ENCODE measurements at places on chromosomes 16 and 17.

GRCh38 chr16:51440131-51440889 lies 289.2 kb upstream of the SALL1 start:
- DNase-seq = no peak

DNA sequence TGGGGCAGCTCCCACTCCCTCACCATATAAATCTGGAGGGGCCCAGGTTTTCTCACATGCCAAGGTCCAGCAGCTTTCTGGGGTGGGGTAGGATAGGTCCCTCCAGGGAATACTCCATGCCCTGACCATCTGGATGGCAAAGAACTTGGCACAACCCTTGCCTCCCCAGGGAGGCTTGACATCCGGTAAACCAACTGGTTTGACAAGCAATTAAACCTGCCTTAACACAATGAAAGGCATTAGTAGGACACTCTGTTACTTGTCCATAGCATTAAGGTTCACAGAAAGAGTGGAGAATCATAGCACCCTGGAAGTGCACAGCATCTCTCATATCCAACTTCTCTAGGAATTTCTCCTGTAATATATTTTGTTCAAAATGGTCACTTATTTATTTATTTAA lies 63.9 kb upstream of the MAF start:
- no peak for DNase-seq

- DNase-seq = no peak
Observed at GRCh38 chr17:78538033-78538776, 39.0 kb downstream of the DNAH17 start.

DNA sequence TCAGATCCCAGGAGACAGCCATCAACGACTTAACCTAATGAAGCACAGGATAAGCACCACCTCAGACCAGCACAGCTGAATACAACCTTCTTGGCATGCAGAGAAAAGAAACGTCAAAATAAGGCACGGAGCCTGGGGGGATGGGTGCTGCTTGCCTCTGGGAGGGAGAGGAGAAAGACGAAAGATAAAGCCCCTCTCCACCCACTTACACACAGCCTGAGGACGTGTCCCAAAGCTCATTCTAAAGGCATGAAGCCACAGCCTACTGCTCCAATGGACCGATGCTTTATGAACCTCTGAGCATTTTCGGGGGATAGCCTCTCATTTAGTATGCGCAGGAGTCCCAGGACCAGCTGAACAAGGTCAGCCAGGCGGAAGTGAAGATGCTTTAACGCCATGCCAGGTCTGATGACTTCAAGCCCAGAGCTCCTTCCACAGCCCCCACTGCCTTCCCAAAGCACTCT lies 31.1 kb downstream of the ST3GAL2 start:
- no peak for DNase-seq

- DNase-seq = no peak
Observed at GRCh38 chr16:4561596-4561995, 5.5 kb downstream of the C16orf96 start.

GRCh38 chr17:77596491-77597417 lies 361.7 kb upstream of the TNRC6C start:
- DNase-seq = no peak

DNA sequence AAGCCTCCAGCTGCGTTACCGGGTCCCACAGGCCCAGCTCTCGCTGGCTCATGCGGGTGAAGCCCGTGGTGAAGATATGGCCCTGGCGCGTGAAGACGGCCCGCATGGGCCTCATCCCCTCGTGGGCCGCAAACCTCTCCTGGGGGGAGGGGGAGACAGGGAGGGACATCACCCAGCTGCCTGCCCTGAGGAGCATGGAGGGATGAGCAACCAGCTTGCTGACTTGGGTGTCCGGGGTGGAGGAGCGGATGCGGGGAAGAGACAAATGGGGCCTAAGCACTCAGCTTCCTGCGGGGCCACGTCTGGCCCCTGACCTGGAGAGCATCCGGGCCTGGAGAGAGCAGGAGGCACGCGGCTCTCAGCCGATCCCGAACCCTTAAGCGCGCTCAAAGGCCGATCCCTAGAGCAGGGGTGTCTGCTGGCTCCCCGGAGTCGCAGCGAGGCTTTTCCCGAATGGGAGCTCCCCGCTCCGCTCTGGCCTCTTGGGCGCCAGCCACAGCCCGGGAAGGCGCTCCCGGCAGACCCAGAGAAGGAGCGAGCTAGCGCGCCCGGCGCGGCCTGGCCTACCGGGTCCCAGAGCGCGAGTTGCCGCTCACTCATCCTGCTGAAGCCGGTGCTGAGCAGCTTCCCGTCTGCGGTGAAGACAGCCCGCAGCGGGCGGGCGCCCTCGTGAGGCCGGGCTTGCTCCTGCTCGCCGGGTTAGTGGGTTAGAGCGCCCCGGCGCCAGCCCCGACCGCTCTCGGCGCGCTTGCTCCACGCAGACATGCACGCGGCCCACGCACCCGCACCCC lies 5.0 kb downstream of the CORO6 start:
- peak; percentile 16 for DNase-seq

- DNase-seq = no peak
Observed at GRCh38 chr17:75611851-75612429, 21.3 kb upstream of the SMIM5 start.

GRCh38 chr17:58338841-58339754 lies 10.5 kb upstream of the TSPOAP1 start:
- DNase-seq = no peak

- DNase-seq = no peak
Observed at GRCh38 chr16:72123426-72123825, 29.8 kb downstream of the DHX38 start.

DNA sequence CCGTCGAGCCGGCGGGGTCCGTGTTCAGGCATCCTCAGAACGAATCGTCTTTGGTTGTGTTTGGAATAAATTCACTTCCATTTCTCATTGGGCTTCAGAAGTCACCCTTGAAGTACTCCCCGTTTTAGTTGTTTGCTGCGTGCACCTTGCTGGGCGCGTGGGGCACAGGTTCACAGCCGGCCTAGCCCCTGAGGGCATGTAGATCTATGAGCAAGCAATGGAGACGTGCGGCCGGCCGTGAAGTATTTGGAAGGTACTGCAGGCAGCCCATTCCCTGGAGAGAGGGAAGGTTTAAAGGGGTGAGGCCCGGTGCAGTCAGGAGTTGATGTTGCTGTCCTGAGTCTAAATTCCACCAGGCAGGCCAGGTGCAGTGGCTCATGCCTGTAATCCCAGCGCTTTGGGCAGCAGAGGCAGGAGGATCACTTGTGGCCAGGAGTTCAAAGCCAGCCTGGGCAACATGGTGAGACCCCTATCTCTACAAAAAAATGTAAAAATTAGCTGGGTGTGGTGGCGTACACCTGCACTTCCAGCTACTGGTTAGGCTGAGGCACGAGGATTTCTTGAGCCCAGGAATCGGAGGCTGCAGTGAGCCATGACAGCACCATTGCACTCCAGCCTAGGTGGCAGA lies 714 bp downstream of the ACSF3 start:
- DNase-seq = no peak

DNA sequence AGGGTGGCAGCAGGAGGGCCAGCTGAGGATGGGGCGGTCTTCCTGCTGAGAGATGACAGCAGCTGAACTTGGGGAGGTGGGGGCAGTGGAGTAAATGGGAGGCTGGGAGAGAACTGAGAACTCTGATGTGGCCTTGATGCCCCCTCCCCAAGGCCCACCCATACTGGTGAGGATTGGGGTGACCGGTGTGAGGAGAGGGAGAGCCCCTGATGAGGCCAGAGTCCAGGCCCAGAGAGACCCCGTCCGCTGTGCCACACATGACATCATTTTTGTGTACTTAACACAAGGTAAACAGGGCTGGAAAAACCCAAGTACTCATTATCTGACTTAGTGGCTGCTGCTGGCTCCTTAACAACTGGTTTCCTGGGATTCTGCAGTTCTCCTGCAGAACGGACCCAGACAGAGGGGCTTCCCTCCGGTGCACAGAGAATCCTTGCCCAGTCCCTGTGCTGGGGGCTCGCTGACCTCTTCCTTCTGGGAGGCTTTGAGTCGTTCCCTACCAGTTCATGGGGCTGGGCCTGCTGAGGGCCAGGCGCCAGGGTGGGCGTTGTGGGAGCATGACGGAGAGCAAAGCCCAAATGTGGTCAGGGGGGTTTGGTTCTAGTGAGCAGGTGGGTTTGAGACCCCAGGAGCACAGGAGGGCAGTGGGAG lies 207.6 kb downstream of the RAB11FIP4 start:
- no peak for DNase-seq

- DNase-seq = no peak
Observed at GRCh38 chr17:57439651-57440050, 183.3 kb downstream of the MSI2 start.

DNA sequence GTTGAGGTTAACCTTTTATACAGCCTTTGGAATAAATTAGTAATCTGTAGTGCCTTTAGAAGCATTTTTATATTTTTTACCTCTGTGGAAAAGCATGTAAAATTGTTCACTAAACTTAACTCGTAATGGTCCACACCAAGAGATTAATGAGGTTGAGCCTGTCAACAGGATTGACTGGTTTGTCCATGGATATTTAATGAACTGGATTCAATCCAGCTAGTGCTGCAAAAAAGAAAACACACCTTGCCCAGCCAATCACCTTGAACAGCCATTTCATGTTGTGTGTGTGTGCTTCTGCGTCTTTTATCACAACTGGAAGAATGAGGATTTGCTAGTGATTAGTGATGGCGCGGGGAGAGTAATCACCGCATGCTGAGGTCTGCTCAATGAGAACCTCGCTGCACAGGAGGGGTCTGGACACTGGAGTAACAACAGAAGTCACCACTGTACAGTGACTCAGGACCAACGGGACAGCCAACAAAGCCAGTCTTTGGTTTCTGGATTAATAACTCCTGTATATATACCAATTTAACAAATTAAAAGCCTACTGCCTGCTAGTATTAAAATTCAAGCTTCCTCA lies 33.7 kb downstream of the LITAFD start:
- DNase-seq = no peak

DNA sequence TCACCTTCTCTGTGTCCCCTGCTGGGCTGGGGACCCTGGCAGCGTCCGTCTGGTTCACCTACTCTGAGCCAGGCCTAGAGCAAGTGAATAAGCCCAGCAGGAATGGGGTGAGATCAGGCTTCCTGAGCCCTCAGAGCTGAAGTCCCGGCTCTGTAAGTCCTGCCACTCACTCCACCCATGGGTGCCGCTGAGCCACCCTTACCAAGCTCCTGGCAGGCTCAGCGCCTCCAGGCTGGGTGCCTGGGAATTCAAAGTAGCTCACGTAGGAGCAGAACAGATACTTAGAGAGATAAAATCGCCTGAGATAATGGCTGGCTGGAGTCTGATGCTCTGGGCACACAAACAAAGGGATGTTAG lies 9.8 kb upstream of the LASP1NB start:
- DNase-seq = no peak

GRCh38 chr16:76897816-76898215 lies 293.2 kb upstream of the MON1B start:
- no peak for DNase-seq

- DNase-seq = no peak
Observed at GRCh38 chr17:8939496-8940334, 25.8 kb downstream of the PIK3R5 start.

DNA sequence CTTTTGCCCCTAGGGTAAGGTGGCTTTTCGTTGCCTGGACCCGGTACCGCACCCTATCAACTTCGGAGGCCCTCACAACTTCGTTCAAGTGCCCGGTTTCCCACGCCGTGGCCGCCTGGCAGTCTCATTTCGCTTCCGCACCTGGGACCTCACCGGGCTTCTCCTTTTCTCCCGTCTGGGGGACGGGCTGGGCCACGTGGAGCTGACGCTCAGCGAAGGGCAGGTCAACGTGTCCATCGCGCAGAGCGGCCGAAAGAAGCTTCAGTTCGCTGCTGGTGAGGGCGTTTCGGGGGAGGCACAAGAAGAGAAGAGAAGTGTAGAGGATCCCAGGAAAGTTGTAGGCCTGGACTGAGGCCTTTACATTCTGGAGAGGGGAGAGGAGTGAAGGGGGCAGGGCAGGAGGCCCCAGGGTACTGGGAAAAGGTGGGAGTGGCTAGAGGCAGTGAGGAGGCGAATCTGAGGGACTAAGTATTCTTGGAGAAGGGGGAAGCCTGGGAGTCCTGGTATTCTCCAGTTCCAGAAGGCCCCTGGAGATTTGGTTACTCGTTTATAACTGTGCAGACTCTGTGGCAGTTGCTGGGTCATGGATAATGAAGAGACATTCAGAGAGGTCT lies 5.5 kb downstream of the CNTNAP1 start:
- no peak for DNase-seq

GRCh38 chr16:87924811-87925670 lies 11.3 kb downstream of the CA5A start:
- peak; percentile 45 for DNase-seq

DNA sequence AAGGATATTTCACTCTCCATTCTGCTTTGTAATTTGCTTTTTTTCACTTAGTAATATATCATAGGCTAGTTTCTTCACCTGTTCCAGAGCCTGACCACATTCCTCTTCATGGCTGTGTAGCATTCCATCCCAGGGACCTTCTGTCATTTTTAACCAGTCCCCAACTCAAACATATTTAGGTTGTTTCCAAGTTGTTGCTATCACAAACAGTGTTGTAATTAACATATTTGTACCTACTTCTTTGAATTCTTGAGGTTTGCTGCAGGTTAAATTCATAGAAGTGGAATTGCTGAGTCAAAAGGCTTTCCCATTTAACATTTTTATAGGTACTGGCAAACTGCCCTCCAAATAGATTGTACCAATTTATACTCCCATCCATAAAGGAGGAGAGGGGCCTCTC lies 65.1 kb upstream of the MED9 start:
- no peak for DNase-seq

- no peak for DNase-seq
Observed at GRCh38 chr17:73532421-73532901, 111.8 kb downstream of the SDK2 start.
